NCI-H1436 (cell line): ENCODE measurements at places on chromosomes 3 and 15.

- no peak for DNase-seq
Measured at GRCh38 chr15:70555713-70556112, 207.6 kb downstream of the UACA start.

- DNase-seq, result no peak
Measured at GRCh38 chr3:189342811-189343210, 171.0 kb downstream of the TPRG1 start.

- DNase-seq, result no peak
Measured at GRCh38 chr3:193564012-193564411, 9.3 kb upstream of the ATP13A4 start.

GRCh38 chr3:31004025-31004678 lies 109.7 kb upstream of the GADL1 start:
- no peak for DNase-seq

DNA sequence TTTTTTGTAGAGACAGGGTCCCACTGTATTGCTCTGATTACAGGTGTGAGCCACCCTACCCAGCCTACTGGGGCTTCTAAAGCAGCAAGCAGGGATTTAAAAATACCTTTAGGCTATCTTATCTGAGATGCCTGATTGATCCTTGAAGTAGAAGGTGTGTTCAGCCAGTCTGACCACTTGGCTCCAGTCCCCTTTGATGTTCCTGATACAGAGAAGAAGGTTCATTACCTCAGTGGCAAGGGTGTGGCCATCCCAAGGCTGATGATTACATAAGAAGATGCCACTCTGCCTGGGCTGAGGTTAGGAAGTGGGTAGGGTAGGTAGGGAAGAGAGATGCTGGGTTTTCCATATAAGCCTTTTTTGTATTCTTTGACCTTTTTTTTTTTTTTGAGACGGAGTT lies 11.2 kb upstream of the DCAF1 start:
- no peak for DNase-seq
